ENCODE measurements at places on chromosomes 6 and 20.
A peak's percentile ranks its signal among the peaks of the same experiment; 100 is the strongest.

- DNase-seq, result peak; percentile 23
These were observed 183.7 kb upstream of the CEP162 start for GRCh38 chr6:84411060-84411629.

GRCh38 chr20:63686492-63687321 is 9.7 kb upstream of the TNFRSF6B start:
- no peak for DNase-seq

DNA sequence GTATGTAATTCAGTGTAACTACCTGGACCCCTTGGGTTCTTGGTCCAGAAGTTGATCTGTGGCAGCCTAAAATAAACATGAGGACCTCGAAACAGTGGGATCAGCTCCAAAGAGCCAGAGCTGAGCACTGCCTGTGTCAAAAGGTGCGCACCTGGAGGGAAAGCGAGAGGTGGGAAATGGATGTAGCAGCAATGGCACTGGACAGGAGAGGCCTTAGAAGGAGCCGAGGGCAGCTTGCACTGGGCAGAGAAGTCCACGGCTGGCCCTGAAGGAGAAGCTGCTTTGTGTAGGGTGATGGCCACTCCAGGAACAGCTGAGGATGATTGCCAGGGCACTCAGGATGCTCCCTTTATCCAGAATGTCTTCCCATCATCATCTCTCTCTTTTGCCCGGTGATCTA is 213.9 kb upstream of the SNX9 start:
- DNase-seq, result no peak

DNA sequence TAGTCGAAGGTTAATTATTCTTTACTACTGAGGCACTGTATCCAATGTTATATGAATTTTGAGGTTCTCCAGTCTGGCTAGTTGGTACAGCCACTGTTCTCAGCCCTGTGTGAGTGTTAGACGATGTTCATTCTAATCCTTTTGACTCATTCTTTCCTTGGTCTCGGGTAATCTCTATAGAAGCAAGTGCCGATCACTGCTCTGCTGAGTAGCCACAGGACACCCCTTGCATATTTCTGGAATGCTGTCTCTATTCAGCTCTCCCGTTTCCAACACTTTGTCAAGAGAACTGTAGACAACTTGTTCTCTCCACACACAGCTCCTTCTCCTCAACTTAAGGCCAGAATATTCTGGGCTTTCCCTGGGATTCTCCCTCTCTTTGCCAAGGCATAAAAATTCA is 42.4 kb upstream of the PLCB1 start:
- no peak for DNase-seq

GRCh38 chr6:29419516-29419915 is 4.8 kb downstream of the OR12D1 start:
- no peak for DNase-seq

GRCh38 chr6:146381486-146381885 is 162.1 kb upstream of the RAB32 start:
- no peak for DNase-seq

DNA sequence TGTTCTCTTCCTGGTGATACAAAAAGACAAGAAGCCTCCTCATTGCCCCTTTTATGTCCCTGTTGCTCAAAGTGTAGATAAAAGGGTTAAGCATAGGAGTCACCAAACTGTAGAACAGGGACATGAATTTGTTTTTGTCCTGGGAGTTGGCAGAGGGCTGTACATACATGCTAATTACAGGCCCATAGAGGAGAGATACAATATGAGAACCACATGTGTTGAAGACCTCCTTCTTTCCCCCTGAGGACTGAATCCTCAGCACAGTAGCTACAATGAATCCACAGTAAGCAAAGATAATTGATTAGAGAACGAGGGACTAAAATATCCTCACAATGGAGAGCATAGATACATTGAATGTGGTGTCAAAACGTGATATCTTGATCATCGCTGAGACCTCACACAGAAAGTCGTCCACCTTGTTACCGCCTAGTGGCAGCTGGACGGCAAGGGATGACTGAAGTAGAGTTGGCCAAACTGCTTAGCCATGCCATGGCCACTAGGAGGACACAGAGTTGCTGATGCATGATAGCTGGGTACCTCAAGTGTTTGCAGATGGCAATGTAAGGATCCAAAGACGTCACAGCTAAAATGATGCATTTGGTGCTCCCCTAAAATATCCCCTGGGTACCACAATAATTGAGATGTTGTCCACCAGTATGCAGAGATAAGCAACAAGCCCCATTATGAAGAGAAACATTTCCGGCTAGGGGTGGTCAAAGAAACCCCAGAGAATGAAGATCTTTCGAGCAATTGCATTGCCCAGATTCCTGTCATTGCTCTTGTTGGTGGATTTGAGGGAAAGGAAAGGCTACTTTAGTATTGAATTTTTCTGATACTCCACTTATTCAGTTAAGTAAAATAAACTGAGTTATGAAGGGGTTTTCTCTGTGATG is 15.0 kb downstream of the OR2B3 start:
- no peak for DNase-seq

- DNase-seq, result no peak
These were observed 629.1 kb upstream of the IMPG1 start for GRCh38 chr6:76701610-76702009.

DNA sequence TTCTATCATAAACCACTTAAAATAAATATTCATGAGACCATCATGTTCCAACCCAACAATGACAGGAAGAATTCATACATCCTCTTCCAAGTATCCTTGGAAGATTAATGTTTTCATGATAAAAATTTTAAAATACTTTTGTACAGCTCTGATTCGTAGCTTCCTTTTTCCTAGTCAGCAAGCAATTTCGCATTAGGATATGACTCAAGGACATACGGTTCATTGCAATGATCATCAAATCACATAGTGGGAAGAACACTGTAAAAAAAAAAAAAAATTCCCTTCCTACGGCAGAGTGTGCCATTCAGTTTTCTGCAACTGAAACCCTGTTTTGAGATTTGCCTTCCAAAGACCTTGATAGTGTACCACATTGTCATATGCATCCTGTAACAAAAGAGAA is 35.3 kb upstream of the GFOD1 start:
- peak; percentile 50 for DNase-seq

DNA sequence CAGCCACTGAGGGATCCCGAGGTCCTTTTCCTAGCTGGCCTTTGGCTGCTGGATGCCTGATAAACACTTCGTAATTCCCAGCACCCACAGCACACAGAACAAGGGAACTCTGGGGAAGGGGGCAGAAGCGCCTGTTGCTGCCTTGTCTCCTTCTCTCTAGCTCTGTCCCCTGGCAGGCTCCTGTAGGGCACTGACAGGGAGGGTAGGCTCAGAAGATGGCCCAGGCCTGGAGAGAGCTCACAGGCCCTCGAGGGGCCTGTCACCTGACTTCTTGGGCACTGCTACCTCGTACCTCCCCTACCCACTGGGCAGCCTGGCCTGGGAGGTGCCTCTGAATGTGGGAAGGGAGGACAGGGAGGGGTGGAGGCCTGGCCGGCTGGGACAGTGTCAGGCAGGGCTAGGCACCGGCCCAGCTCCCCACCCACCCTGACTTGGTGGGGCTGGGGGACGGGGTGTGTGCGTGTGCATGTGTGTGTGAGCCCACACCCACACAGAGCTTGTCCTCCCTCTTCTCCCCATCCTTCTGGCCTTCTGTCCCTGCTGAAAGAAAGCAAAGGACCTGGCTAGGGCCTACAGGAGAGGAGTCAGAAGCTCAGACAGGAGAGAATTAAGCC is 18.1 kb downstream of the C6orf132 start:
- DNase-seq, result no peak

DNA sequence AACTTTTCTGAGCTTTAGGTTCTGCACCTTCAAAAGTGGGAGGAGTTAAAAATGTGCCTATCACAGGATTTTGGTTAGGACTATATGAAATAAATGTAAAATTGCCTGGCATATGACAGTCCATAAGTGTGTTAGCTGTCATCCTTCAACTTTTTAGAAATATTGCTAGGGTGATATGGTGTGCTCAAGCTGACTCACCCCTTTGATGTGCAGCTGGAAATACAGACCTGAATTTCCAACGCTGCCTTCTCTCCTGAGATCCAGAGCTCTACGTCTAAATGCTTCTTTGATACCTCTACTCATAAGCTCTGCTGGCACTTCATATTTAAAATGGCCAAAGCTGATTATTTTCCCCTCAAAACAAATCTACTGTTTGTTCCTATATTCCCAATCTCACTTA is 2.7 kb downstream of the SLC35B3 start:
- DNase-seq, result no peak

DNA sequence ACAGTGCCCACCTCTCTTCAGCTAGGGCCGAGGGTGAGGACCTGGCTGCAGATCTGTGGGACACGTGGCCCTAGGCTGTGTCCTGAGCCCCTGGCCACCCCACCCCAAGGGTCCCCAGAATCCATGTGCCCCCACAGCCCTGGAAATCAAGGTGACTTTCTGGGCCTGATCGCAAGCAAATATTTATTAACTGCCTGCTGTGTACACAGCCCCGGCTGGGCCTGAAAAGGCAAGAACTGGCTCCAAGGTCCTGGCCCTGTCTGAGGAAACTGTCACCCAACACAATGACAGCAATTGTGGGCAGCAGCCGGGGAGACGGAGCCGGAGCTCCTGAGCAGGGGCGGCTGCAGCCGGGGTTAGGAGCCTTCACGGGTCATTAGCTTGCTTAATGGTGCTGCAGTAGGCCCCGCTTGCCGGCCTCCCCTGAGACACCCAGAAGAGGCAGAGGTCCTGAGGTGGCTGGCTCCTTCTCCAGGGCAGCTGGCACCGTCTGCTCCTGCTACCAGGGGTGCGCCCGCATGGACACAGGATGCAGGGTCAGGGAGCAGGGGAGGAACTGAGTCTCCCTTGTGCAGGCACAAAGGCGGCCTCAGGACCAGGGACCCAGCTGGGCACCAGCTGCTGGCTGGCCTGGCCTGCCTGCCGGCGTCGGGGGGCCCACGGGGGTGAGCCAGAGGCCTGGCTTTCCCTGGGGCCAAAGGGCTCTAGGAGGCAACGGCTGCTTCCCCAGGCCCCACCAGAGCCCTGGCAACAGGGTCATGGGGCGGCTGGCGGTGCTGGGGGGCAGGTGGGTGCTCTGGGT is 24.1 kb downstream of the NPEPL1 start:
- no peak for DNase-seq

DNA sequence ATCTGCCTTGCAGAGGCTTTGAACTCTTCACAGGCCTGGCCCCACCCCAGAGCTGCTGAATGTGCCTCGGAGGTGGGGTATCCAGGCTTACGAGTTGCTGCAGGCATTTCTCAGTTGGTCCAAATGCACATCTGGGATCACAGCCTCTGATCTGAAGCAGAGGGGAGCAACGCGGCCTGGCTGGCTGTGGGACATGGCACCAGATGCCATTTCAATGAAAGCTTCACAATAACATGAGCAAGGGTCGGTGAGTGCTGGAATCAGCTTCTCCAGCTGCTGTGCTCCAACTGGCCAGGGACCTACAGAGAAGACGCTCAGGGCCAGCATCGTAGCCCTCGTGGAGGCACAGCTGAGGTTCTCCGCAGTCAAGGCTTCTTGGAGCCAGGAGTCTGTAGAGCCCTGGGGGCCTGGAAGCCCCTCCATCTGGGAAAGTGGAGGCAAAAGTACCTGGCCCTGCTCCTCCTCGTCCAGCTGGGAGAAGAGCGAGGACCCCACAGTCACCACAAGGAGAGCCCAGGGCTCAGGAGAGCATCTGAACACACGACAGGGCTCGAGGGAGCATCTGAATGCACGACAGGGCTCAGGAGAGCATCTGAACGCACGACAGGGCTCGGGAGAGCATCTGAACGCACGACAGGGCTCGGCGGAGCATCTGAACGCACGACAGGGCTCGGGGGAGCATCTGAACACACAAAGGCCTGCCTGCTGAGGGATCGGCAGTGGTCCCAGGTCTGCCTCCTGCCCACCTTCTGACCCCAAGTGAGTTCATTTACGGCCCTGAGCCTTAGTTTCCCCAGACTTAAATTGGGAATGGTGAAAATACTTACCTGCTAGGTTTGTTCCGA is 165.2 kb downstream of the DLL1 start:
- DNase-seq, result no peak

- no peak for DNase-seq
These were observed 77.9 kb upstream of the RALY start for GRCh38 chr20:33915726-33916331.

DNA sequence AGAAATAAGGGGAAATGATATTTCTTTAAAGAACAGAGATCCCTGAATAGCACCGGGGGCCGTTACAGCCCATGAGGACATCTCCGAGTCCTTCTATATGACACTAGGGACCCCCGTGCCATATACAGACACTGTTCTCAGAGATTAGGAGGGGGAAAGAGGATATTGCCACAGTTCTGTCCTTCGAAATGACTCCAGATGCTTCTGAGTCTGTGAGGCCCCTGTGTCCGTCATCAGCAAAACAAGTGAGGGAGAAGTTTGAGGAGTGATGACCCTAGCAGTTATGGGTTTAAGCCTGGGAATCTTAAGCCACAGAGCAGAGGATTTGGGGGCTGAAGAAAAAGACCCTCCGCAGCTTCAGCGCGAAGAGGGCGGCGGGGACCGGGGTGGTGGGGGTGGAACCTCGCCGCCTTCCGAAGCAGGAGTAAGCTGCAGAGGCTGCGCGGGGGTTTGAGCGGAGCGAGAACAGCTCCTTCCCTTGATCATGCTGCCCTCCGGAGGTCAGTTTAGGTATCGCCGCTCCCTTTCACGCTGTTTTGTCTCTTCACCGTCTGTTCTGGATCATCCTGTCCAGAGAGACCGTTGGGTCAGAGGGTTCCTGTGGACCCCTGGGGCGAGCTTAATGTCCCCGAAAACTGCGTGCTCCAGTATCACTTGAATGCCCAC is 23.6 kb downstream of the VPS52 start:
- DNase-seq, result no peak

DNA sequence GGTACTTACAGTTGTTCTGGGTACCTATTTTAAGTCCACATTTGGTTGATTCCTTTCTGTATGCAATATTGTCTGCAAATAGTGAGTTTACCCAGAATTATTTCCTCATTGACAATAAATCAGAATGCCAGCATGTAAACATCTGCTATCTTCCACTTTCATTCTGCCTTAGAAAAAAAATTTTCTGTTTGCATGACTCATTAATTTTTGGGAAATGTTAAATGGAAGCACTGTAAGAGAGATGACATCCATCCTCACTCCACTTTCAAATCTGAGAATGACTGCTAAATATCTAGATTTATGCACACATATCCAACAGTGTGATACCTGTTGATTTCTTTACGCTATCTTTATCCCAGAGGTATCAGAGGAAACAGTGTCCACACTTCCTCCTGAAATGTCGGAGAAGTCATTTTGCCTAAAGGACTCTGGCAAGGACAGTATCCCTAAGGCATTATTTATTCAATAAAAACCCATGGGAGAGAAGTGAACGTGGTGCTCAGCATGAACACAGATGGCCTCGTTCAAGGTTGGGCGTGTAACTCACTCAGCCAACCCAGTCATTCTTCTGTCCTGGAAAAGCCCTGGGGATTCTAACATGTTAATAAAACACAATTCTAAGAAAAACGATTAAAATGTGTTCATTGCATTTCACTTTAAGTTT is 780.9 kb downstream of the QKI start:
- DNase-seq, result no peak

DNA sequence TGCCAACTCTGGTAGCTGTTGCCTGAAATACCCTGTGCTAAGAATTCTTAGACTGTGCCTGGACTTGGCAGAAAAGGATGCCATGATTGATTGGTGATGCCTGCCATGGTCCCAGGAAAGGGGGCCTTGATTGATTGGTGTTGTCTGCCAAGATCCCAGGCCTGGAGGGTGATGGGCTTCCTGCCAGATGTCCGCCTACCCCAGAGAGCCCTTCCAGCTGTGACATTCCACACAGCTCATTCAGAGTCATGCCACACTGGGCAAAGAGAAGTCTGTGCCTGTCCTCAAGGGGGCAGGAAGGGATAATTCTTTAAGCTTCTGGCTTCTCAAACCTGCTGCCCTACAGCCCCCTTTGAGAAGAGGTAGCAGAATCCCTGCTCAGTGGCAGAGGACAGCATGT is 24.6 kb downstream of the RIMS4 start:
- DNase-seq, result no peak

Measured in non-pigmented ciliary epithelial cell (primary cell).